ENCODE measurements at places on chromosomes 5 and 9.

DNA sequence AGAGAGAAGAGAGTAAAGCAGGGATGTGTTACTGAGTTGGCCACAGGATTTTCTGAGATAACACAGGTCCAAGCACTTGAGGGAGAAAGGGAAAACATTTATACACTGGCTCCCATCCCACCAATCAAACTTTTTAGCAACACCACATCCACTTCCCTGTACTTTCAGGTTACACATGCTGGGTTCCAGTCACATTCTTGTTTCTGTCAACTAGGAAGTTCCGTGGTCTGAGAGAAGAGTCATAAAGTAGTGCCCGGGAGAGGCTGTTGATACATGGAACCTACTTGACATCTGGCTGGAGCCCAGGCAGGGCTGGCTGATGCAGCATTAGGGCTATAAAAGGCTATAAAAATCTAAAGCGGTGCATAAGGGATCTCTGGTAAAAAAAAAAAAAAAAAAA lies 473.9 kb upstream of the COX7C start:
- DNase-seq: no peak

DNA sequence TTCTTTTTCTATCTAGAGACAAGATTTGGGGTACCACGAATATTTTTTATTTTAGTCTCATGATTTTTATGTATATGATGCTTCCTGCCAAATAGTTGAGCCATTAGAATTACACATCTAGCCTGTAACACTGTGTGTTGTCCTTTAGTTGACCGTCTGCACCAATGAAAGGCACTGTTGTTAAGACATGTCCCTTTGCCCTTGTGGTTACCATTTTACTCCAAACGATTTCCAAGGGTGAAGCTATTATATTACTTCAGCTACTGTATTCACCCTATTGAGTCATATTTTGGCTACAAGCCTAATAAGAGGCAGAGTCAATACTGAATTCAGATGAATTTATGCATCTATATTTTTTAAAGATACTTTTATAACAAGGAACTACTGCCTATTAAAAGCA lies 207.6 kb downstream of the CETN3 start:
- DNase-seq: no peak

DNA sequence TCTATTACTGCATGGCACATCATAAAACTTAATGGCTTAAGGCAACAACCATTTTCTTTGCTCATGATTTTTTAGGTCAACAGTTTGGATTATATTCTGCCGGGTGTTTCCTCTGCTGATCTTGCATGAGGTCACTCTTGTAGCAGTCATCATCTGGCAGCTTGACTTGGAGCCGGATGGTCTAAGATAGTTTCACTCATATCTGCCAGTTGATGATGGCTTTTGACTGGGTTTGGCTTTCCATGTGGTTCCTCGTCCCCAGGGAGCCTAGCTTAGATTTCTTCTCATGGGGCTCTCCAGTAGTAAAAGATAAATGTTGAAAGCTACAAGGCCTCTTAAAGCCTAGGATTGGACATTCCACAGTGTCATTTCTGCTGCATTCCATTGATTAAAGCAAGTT lies 27.4 kb downstream of the LNPEP start:
- no peak for DNase-seq

- peak; percentile 26 for DNase-seq
These were observed 296.5 kb downstream of the ARHGAP26 start for GRCh38 chr5:143066556-143067281.

DNA sequence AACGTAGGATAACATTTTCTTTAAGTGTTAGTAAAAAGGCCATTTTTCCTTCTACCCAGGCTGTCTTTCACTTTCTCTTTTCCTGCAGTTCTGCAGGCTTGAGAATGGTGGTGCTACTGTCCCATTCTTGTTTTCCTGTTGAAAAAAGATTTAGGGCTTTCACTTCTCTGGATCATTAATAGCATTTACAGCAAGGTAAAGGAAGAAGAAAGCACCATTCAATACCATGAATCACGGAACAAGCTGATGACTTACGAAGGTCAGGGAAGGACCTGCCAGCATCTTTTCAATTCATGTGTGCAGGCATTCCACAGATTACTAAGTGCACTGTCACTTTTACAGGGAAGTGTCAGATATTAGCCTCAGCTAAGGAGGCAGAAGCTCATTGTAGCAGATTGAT lies 292.8 kb downstream of the YTHDC2 start:
- DNase-seq: no peak

GRCh38 chr5:136258463-136258862 lies 65.5 kb upstream of the SMIM32 start:
- no peak for DNase-seq

- no peak for DNase-seq
These were observed 166.2 kb upstream of the ACO1 start for GRCh38 chr9:32218100-32218767.
